ENCODE measurements at places on chromosomes 3 and 15.

- DNase-seq: no peak
These were observed 304.4 kb downstream of the BCHE start for GRCh38 chr3:165532851-165533250.

- DNase-seq: no peak
These were observed 106.1 kb upstream of the FRMD4B start for GRCh38 chr3:69491975-69492374.

GRCh38 chr3:132332508-132332907 is 15.3 kb downstream of the ACP3 start:
- no peak for DNase-seq

DNA sequence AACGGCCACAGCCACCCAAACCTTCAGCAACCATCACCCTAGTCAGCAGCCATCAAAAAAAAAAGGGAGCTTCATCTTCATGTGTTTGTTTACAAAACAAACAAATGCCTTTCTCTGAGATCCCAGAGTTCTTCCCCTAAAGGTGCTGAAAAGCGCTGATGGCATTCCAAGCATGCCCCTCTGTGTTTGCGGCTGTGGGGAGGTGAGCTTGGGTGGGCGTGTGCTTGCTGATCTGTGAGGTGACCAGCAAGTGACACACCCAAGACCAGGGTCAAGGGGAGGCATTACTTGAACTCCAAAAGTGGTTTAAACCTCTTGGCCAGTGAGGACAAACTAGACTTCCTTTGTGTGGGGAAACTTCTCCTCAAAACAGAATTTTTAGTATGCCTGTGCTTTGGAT is 81.5 kb downstream of the DHX36 start:
- DNase-seq: no peak

DNA sequence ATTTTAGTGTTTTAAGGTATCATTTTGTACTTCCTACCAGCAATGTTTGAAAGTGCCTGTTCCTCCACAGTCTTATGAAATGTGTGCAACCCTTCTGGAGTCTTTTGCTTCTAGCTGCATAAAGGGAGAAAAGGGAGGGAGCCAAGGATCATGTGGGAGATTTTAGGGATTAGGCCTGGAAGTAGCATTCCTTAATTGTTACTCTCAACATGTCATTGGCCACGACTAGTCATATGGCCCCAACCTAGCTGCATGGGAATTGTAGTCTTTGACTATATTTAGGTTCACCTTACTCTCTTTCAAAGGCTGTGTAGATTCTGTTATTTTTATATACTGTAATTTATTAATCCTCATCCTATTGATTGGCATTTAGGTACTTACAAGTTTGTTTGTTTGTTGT is 14.9 kb downstream of the CRTAP start:
- DNase-seq: no peak

GRCh38 chr3:140007911-140008869 is 73.2 kb downstream of the CLSTN2 start:
- no peak for DNase-seq

GRCh38 chr3:59424268-59425010 is 374.6 kb upstream of the CFAP20DC start:
- DNase-seq: no peak

GRCh38 chr3:114841515-114841914 is 305.6 kb downstream of the ZBTB20 start:
- DNase-seq: no peak

GRCh38 chr3:189606774-189607173 is 24.4 kb upstream of the TP63 start:
- DNase-seq: no peak

DNA sequence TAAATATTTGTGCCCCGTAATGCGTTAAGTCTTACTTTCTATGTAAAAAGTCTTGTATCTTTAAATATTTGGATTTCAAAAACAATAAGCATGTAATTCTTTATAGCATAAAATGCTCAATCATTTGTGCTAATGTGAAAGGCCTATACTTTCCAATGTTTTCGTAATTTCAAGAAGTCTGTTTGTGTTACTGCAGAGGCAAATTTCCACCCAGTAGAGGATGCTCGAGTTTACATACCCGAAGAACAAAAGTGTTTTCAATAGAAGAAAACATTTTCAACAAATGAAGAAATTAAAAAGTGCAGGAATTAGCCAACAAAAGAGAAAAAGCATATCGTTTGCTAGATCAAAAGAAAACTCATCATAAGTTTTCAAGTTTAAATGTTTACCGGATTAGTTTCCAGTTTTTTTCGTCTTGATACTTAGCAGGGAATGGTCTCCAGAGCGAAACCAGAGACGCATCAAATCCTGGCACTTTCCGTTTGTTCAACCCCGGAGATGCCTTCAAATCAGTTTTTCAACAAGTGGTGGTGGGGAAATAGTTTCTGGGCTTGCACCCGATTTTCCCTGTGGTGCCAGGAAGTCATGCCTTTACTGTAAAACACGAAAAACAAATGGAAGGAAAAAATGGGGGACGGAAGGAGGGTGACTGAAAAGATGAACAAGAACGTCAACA is 1.0 kb downstream of the CGGBP1 start:
- no peak for DNase-seq

DNA sequence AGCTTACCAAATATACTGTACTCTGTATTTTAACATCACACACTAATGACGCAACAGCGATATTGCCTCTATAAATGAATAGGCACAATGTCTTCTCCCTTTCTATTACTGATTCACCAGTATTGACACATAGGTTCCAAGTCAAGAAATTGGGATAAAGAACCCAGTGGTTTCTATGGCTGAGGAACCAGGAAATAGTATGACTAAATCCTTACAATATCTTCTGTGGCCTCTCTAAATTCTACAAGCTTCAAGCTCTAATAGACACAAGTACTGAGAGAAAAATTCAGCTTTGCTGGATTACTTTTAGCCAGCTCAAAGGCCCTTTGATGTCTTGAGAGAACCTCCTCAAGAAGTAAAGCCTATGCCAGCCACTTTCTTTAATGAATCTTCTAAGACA is 162.5 kb downstream of the DPH6 start:
- DNase-seq: no peak

GRCh38 chr3:133763797-133764683 is 17.8 kb downstream of the TF start:
- DNase-seq: no peak

- no peak for DNase-seq
These were observed 28.0 kb downstream of the ARHGAP31 start for GRCh38 chr3:119322021-119322834.

DNA sequence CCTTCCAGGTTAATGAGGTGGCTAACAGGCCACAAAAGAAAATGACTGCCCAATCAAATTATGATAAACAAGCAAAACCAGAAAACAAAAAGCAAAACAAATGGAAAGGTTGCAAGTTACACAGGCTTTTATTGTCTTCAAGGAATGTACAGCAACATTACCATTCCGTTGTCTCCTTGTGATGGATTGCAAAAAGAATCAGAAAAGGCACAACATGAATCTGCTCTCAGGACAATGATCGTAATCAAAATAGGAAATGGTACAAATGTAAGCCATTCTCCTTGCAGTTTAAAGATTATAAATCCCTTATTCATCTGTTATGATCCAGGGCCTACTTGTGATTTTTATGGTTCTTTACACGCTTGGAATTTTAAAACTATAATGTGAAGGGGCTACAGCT is 125.8 kb downstream of the ECT2 start:
- DNase-seq: no peak

DNA sequence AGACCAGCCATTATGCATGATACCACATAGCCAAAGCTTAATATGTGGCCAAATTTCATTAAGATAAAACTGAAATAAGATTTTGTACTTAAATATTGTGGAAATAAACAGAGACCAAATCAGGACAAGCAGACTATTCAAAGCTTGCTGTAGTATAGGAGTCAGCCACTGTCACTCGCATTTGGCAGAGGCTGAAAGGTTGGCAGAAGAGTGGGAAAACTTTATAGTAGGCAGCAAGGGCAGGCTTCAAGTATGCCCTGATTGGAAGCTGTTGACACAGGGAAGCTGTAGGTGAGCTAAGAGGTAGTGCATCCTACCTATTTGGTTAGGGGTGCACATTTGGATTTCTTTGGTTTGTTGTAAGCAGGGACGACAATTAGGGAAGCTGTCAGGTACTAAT is 202.5 kb upstream of the PDZRN3 start:
- no peak for DNase-seq

- no peak for DNase-seq
These were observed 253.5 kb downstream of the CDIN1 start for GRCh38 chr15:36832774-36833463.

- no peak for DNase-seq
These were observed 24.9 kb upstream of the ARPIN start for GRCh38 chr15:89937365-89938350.

GRCh38 chr3:78516437-78516836 is 1251.4 kb downstream of the ROBO1 start:
- DNase-seq: no peak

DNA sequence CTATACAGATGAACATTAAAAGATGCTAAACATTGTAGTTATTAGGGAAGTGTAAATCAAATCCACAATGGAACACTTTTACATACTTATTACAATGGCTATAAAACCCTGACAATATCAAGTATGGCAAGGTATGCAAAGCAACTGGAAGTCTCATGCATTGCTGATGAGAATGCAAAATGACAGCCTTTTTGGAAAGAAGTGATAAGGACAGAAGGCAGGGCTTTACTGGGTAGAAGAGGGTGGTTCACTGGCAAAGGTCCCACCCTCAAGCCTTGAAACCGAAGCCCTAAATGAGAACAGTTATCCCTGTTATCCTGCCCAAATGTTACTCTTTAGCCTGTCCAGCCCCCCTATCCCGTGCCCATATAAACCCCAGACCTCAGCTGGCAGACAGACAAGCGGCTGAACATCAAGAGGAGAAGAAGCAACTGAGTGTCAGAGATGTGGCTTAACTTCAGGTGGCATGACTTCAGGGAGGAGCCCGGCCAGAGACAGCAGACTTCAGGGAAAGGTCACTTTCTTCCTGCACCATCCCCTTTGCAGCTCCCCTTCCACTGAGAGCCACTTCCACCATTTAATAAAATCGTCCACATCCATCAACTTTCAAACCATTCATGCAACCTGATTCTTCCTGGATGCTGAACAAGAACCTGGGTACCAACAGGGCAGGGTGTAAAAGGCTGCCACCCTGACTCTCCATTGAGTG is 732 bp upstream of the GCSAM start:
- DNase-seq: no peak

DNA sequence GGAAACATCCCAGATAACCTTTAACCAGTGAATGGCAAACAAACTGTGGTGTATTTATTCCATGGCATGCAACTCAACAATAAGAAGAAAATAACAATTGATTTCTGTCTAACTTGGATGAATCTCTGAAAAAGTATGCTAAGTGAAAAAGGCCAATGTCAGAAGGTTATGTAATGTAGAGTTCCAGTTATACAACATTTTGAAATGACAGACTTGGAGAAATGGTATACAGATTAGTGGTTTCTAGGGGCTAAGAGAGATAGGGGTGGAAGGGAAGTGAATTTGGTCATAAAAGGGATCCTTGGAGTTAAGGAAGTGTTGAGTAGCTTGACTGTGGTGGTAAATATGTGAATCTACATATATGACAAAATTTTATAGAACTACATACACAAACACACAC is 269.4 kb upstream of the SUCLG2 start:
- no peak for DNase-seq

GRCh38 chr15:91997163-91997562 is 143.7 kb downstream of the SLCO3A1 start:
- no peak for DNase-seq

DNA sequence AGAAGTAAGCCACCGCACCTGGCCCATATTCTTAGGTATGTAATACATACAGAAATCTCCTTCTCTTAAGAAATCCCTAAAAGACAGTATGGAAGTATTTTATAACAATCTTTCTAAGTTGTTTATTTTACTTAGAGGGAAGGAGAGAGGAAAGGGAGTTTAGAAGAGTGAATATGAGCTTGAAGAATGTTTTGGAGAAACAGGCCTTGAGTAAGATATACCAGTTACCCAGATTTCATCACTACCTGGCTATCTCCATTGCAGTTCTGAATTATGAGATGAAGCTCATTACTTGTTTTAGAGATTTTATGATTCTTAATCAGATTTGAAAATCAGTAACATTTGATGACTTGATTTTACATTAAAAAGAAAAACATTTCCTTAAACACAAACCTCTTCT is 71.9 kb downstream of the DCUN1D1 start:
- DNase-seq: no peak

- DNase-seq: no peak
These were observed 51.9 kb downstream of the RASA2 start for GRCh38 chr3:141538568-141539240.

- no peak for DNase-seq
These were observed 101.0 kb downstream of the CHL1 start for GRCh38 chr3:297585-297984.

GRCh38 chr3:113213896-113214587 is 2.7 kb downstream of the BOC start:
- no peak for DNase-seq

DNA sequence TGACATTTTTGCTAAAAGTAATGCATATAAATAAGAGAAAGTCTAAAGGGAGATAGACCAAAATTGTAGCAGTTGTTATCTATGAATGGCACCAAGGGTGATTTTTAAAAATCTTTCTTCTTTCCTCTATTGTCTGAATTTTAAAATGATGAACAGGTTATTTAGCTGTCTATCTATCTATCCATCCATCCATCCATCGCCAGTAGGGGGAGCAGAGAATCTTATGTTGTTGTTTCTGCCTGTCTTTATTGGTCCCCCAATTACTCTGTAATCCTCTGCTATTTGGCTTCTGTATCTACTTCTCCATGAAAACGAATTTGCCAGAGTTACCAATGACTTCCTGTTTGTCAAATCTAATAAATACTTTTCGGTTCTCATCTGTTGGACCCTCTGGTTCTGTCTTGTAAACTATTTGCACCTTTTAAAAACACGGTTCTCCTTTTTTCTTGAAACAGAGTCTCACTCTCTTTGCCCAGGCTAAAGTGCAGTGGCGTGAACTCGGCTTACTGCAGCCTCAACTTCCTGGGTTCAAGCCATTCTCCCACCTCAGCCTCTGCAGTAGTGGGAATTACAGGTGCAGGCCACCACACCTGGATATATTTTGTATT is 86.0 kb downstream of the ECT2 start:
- no peak for DNase-seq

DNA sequence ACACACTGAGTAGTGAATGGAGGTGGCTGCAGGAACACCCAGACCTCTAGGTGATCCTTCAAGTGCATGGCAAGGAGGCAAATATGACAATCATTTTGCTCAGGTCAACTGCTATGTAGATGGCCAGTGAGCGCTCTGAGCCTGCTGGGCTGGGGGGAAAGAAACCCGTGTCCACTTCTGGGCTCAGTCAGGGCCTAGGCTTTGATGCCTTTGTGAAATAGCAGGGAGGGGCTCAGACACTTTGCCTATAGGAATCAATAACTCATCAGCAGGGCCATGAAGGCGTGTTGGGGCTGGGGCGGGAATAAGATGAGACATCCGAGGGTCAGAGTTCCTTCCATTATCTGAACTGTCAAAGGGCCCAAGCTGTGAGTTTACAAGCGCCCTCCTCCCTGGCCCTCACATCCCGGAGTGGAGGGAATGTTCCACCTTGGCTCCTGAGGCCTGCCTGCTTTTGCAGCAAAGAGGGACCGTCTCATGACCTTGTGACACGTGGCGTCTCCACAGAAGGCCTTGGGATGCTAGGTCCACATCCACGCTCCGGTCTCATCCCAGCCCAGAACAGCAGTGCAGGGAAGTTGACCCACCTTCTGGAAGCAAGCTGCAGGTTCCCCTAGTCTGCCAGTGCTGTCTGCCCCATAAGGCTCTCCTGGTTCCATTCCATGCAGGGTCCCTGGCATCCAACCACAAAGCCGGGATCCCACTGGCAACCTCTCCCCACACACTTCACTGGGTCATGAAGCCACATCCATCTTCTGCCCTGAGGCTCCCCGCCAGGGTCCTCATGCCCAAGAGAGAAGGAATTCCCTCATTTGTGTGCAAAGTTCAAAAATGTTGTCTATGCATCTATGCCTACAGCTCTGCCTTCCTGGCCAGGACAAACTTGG is 78.4 kb downstream of the CHSY1 start:
- DNase-seq: no peak
